ENCODE measurements at places on chromosomes 6 and 20.

DNA sequence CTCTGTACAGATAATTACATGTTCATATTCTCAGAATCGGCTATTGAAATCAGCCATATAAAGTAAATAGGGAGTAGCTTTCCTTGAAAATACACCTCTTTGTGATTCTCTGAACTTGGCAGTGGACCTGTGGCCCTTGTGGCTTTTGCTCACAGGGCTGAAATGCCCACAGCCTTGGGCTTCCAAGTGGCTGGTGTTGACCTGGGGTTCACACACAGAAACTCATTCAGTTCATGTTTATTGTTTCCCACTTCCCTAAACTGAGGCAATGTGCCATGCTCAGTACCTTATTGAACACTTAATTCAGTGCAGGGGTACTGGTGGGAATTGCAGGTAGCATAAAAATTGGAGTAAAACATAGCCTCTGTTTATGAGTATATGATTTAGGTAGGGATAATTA is 19.1 kb upstream of the TULP4 start:
- no peak for DNase-seq

DNA sequence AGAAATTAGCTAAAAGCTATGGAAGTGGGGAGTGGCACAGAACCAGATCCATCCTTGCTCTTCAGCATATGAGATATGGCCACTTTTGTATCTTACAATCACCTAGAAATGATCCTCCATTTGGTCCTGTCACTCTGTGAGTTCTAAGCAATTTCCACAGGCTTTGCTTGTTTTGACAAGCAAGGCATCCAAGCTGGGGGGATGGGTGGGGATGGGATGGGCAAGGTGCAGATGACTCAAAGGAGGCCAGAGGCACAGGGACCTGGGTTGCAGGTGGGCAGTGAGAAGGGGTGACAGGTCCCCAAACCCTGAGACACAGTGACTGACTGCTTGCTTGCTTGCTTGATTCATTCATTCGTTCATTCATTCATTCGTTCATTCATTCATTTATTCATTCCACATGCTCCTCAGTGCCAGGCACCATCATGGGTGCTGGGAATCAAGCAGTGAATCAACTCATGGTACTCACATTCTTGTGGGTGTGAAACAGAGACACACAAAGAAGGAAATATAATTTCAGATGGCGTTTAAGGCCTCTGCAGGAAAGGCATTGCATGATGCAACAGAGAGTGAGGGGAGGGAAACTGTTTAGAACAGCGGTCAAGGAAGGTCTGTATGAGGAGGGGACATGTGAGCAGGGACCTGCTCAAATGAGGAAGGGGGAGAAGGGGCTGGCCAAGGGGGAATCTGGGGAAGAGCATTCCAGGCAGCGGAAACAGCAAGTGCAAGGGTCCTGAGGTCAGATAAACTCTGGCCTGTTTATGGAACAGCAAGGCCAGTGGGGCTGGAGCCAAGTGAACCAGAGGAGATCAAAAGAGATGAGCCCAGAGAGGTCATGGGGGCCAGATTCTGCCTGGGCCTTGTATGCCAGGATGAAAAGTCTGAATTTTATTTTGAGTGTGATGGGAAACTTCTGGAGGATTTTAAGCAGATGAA is 3.4 kb downstream of the KCNB1 start:
- DNase-seq, result no peak

DNA sequence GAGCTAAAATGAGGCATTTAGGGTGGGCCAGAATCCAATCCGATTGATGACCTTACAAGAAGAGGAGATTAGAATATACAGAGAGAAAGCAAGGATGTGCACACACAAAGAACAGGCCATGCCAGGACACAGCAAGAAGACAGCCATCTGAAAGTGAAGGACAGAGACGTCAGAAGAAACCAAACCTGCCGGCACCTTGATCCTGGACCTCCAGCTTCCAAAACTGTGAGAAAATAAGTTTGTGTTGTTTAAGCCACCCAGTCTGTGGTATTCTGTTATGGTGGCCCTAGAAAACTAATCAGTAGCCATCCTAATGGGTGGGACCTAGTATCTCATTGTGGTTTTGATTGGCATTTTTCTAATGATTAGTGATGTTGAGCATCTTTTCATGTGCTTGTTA is 39.7 kb upstream of the ME1 start:
- no peak for DNase-seq

DNA sequence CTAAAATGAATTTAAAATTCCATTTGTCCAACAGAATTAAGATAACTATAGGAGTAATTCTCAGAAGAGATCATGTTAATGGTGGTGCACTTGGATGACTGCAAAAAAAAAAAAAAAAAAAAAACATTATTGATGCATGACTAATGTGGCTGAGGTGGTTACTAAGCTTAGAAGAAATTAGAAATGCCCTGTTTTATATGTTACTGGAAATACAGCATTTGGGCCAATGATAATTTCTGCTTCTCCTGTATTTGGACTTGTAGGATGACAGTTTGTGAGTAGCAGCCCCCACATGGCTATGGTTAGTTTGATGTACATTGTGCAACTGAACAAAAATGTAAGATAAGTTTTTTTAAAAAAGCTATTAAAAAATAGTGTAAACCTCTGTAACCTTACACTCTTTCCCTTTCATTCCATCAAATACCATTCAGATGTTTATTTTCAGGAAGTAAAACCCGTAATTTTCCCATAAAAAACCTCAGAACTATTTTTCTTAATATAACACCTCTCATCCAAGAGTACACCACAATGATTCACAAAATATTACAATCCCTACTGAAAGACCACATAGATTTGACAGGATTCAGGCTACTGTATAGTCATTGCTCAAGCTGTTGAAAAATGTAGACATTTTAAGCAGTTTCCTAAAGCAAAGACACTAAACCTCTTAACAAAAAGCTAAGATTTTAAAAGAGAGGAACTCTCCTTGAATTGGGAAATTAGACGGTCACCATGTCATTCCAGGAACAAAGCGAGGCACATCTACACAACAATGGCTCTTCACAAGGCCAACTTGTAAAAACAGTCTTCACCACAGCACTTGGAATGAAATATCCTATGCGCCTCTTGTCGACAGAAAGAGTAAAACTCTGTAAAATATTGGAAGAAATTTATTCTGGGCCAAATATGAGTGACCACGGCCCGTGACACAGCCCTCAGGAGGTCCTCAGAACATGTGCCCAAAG is 83.0 kb downstream of the WDR27 start:
- no peak for DNase-seq

GRCh38 chr6:44257753-44258324 is 511 bp upstream of the SLC35B2 start:
- DNase-seq, result no peak

DNA sequence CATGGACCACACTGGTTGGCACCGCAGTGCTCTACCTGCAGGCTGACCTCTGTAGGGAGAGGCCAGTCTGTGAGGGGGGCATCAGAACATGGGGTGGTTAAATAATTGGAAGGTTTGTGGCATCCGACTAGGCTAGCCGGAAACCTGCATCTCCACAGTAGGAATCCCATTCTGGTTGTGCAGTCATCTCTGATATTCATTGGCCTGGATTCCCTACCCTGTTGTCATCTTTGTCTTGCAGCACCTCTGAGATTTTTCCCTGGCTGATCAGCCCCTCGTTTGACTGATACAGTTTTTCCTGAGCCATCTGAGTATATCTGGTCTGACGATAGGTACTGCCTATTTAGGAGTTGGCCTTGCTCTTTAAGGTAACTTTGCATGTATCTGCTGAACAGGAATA is 259.4 kb downstream of the TMEM242 start:
- DNase-seq, result no peak

- no peak for DNase-seq
Observed at GRCh38 chr6:129281168-129281796, 398.3 kb downstream of the LAMA2 start.

GRCh38 chr6:164200071-164200470 is 785.6 kb downstream of the QKI start:
- DNase-seq, result peak; percentile 22

GRCh38 chr6:127533011-127533410 is 13.9 kb upstream of the MTCL3 start:
- no peak for DNase-seq

DNA sequence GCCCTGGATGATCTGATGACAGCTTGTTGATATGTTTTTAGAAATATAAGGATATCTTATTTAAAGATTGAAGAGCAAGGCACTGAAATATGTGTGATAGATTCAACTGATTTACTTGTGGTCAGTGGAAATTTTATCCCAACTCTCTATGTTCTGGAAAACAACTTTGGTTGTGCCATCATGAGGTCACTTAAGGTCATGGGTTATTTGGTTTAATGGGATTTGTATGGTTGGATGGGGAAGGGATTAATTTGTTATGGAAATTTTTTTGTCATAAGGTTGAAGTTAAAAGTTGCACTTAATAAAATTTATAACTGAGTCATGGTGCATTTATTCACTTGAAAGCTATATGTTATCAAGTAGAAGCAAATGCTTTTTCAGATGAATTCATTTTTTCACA is 214.3 kb upstream of the LAMP5 start:
- DNase-seq, result no peak

GRCh38 chr6:39935241-39935640 is 979 bp upstream of the MOCS1 start:
- no peak for DNase-seq

GRCh38 chr6:158233214-158233795 is 65.2 kb downstream of the GTF2H5 start:
- DNase-seq, result peak; percentile 20

GRCh38 chr6:68196645-68197044 is 438.4 kb upstream of the ADGRB3 start:
- no peak for DNase-seq

DNA sequence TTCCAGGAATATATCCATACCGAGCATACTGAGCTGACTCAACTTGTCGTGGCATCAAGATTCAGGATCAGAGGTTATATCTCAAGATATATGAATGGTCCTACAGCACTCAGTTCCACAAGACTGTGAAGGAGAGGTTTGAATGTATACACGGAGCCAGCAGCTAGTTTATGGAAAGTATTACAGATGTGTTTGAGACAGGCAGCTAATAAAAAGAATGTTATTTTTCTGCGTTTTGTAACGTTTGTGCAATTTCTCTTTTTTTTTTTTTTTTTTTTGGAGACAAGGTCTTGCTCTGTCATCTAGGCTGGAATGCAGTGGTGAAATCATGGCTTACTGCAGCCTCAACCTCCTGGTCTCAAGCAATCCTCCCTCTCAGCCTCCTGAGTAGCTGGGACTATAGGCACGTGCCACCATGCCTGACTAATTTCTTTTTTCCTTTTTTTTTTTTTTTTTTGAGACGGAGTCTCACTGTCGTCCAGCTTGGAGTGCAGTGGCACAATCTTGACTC is 3.4 kb upstream of the FAM110A start:
- no peak for DNase-seq

DNA sequence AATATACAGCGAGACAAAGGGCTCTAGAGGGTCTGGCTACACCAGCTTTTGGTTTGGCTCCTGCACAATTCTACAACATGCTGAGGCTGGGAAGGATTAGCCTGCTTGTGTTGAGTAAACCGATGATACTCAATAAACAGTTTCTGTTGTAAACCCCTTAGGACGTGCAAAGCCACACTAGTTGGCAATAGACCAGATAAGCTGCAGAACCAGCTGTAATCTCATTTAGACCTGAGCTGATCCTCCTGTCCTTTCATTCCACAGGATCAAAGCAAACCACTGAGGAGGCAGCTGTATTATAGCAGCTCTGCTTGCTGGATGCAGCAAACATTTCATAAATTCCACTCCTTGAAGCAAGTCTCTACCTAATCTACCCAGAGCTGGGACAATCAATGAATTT is 79.7 kb downstream of the MMS22L start:
- no peak for DNase-seq

GRCh38 chr20:8128291-8129060 is 3.6 kb upstream of the PLCB1 start:
- no peak for DNase-seq

DNA sequence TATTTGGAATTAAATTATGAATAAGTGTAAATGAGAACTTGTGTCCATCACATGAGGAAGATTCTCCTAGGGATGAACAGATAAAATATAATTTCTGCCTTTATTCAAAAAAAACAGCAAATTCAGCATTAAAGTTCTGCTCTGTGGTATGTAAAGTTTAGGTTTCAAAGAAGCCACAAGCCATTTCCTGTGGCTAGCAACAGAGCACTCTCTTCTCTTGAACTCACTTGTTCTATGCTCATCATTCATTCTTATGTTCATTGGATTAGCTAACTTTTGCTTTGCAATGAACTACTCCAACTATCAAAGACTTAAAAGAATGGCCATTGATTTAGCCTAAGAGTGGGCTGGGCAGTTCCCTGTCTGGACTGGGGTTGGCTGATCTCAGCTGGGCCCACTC is 20.8 kb upstream of the SNRPB2 start:
- no peak for DNase-seq

GRCh38 chr6:149052350-149053106 is 265.0 kb upstream of the TAB2 start:
- no peak for DNase-seq

GRCh38 chr20:38729767-38730166 is 5.5 kb downstream of the SLC32A1 start:
- no peak for DNase-seq

GRCh38 chr6:158501360-158502262 is 58.3 kb upstream of the TMEM181 start:
- no peak for DNase-seq

GRCh38 chr6:81995548-81996289 is 243.2 kb upstream of the TENT5A start:
- no peak for DNase-seq

- no peak for DNase-seq
Observed at GRCh38 chr20:50845566-50846215, 50.8 kb downstream of the BCAS4 start.

- no peak for DNase-seq
Observed at GRCh38 chr6:4281341-4282293, 146.2 kb upstream of the ECI2 start.

DNA sequence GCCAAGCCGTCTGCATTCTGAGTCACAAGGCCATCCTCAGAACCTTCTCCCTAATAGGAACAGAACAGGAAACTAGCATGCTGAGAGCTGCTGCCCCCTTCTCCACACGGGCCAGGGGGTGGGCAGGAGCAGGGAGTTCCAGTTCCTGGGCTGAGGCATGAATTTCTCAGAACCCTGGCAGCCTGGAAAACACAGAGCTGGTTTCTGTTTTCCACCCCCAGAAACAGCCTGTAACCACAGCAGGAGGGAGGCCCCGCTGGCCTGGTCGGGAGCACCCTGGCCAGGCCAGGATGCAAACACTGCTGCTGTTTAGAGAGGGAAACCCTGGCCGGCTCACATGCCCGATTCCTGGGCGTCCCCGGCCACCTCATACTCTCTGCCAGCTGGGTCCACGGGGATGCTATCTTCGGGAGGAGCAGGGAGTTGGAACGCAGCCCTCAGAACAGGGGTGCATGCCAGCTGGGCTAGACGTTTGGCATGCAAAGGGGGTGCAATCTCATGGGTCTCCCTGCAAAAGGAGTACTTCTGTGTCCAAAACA is 130.1 kb downstream of the NFATC2 start:
- DNase-seq, result no peak

Measured in kidney capillary endothelial cell (primary cell).